ENCODE measurements at places on chromosomes 2 and 18.

DNA sequence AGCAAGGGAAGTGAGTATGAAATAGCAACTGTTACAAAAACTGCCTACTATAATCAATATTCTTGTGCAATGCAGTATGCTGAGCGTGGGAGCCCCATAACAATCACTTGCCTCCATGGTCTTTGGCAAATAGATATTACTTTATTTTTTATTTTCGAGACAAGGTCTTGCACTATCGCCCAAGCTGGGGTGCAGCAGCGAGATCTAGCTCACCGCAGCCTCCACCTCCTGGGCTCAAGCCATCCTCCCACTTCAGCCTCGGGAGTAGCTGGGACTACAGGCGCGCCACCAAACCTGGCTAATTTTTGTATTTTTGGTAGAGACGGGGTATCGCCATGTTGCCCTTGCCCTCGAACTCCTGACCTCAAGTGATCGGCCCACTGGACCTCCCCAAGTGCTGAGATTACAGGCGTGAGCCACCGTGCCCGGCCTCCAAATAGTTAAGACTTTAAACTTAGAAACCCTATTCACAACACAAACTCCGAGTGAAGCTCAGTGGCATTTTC is 1.2 kb upstream of the CCNT2 start:
- DNase-seq, result no peak

- DNase-seq, result no peak
Measured at GRCh38 chr18:46274266-46274665, 170.1 kb downstream of the HAUS1 start.

DNA sequence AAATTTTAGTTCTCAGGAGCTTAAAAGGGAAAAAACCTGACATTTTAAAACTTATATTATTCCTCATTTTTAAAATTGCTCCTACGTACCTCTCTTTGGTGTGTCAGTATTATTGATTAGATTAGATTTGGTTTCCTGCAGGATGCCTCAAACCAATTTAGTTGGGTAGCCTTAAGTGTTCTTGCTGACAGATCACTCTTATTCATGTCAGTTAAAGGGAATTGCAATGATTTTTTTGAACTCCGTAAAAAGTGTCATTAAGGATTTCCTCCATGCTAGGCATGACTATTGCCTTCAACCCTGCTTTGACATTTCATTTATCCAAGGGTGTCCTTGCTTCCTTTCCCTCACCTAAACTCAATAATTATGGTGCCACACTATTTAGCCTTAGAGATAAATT is 149.0 kb upstream of the CDH7 start:
- DNase-seq, result no peak

DNA sequence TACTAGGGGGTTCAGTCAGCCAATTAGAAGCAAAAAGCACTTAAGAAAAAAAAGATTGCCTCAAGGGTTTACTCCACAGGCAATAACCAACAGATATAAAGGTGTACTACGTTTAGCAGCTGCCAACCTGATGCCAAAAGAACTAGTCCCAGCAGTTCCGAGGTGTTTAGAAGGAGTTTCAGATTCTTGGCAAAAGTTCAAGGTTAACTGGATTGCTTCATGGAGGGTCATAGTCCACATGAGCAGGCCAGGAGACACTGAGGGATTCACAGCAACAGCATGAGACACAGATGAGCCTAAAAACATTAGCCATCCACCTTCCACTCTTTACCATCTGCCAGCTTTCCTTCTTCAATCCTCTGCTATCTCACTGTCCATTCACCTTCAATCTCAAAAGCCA is 4.9 kb upstream of the DNAH7 start:
- no peak for DNase-seq

DNA sequence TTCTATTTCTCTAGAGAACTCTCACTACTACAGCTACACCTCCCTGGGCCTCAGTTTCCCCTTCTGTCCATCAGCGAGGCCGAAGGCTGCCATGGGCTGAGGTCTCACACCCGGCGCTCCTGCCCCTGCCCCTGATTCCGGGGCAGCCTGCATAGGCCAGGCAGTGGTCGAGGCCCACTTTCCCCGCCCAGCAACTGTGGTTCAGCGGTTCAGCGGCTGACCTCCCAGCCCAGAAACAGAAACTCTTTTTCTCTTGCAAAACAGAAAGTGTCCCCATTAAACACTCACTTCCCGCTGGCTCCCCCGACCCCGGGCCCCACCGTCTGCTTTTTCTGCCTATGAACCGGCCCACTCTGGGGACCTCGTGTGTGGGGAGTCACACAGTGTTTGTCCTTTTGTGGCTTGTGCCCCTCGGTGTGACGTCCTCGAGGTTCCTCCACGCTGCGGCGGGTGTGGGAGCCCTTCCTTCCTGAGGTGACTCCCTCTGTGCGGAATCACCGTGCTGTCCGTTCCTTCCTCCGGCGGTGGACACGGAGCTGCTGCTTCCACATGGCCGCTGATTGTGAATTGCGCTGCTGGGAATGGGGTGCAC is 16.0 kb downstream of the PDCD1 start:
- DNase-seq, result peak; percentile 18

DNA sequence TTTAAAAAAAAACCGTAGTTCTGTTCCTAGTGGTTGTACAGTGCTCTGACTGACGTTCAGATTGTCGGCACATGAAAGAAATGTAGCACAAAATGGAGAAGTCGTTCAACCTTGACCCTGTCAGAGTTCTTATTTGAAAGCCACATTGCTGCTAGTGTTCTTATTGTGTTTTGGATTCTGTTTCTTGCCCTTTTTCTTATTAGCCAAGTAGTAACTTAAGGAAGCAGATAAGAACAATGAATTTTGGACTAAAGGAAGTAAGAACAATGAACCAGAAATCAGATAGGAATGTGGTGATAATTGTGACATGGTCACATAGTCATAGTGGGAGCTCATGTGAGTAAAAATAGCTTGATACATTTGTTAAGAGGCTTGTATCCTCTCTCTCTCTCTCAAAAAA is 45.9 kb downstream of the RPIA start:
- no peak for DNase-seq

All from iris pigment epithelial cell (primary cell).